T-cell (primary cell): ENCODE measurements at places on chromosomes 13 and 19. TPM values are rescaled to one million over a fixed set of nuclear protein-coding genes. Genes with fewer than 3 reads are reported as not detected.
A peak's percentile ranks its signal among the peaks of the same experiment; 100 is the strongest.

GRCh38 chr19:32349724-32350470 is 4.5 kb downstream of the ZNF507 start:
- DNase-seq = no peak
- peaks cover 15% of the 10 kb centered on the region for H3K36me3 ChIP-seq
- no peak overlapping the region for H3K27ac ChIP-seq
- H3K4me3 ChIP-seq = no peak overlapping the region
- H3K27me3 ChIP-seq = no peaks in the 10 kb centered on the region
- peaks cover 6% of the 10 kb centered on the region for H3K4me1 ChIP-seq

GRCh38 chr13:72638059-72638815 is 89.2 kb downstream of the MZT1 start:
- DNase-seq = no peak
- no peak overlapping the region for H3K4me3 ChIP-seq
- H3K27me3 ChIP-seq = no peaks in the 10 kb centered on the region
- H3K4me1 ChIP-seq = no peaks in the 10 kb centered on the region

DNA sequence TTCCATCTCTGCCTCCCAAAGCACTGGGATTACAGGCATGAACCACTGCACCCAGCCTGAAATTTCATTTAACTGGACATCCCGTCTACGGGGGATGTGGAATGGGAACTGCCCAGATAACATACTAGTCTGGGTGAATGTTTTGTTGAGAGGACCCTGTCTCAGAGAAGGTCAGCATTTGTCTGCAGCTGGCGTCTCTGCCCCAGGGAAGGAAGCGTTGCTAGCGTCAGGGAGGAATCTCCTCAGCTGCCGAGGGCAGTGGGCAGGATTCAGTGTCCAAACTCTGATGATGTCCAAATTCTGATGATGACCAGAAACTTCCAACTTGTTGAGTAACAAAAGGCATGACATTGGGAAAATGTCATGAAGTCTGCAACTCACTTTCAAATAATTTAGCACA is 3.1 kb downstream of the NXNL1 start:
- H3K4me1 ChIP-seq = no peaks in the 10 kb centered on the region
- no peak for DNase-seq
- H3K36me3 ChIP-seq = no peaks in the 10 kb centered on the region

DNA sequence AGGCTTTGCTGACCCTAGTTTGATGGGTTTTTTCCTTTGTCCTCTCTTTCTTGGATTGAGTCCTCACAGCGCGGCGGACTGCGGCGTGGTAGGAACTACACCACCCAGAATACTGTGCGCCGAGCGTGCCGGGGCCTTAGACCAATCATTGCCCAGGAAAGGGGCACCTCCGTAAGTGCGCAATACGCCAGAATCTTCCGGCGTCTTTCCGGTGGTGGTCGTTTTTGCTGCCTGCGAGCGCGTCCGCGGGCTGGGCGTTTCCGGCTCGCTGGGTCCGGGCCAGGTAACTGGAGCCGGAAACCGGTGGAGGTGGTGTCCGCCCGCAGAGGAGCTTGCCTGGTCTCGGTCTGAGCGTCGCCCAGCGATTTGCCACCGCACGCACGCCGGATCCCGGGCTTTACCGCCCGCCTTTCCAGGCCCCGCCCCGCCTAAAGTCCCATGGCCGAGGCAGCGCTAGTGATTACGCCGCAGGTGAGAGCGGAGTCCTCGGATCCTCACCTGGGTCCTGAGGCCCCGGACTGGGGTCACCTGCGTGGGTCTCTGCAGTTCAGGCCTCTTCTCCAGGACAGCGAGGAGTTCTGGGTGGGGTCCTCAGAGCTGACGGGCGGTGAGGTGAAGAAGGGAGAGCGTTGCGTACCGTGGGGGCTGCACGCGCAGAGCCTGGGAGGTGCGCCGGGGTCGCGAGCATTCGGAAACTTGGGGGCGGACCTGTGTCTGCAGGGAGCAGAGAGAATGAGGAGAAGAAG is at the start of gene ZNF549:
Gene ZNF549 (plus strand): TSS at position 221 of the 746 bp plus-strand sequence. CDS start 218 bp downstream, at position 439.
- peak within 1 kb of the TSS; percentile 80 for H3K27ac ChIP-seq
- H3K36me3 ChIP-seq = peaks cover 4% of the 10 kb centered on the region
- H3K4me1 ChIP-seq = peaks cover 19% of the 10 kb centered on the region
- H3K27me3 ChIP-seq = peaks cover 2% of the 10 kb centered on the region
- peak within 1 kb of the TSS; percentile 84 for H3K4me3 ChIP-seq

The TMEM150B gene
- total RNA-seq = not detected

GRCh38 chr19:30670011-30670329 is 297.8 kb downstream of the ZNF536 start:
- peaks cover 3% of the 10 kb centered on the region for H3K4me1 ChIP-seq
- H3K36me3 ChIP-seq = no peaks in the 10 kb centered on the region

The C1QTNF9 gene
- 0.23 TPM for total RNA-seq

- no peak overlapping the region for H3K4me3 ChIP-seq
- no peak for DNase-seq
- no peak overlapping the region for H3K27ac ChIP-seq
These were observed 37.7 kb downstream of the GPR42 start for GRCh38 chr19:35408284-35409171.

DNA sequence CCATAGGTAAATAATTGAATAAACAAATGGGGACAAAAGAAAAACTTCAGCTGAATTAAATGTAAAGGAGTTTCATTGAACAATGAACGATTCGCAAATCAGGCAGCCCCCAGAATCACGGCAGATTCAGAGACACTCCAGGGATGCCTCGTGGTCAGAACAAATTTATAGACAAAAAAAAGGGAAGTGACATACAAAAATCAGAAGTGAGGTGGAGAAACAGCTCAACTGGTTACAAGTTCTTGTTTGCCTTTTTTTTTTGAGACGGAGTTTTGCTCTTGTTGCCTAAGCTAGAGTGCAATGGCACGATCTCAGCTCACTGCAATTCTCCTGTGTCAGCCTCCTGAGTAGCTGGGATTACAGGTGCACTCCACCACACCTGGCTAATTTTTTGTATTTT is 5.7 kb downstream of the ZNF566 start:
- H3K27me3 ChIP-seq = no peaks in the 10 kb centered on the region
- DNase-seq = no peak
- H3K27ac ChIP-seq = no peak overlapping the region
- H3K36me3 ChIP-seq = no peaks in the 10 kb centered on the region

- DNase-seq = no peak
- H3K36me3 ChIP-seq = no peaks in the 10 kb centered on the region
- H3K27ac ChIP-seq = no peak overlapping the region
- no peak overlapping the region for H3K4me3 ChIP-seq
- H3K27me3 ChIP-seq = peaks cover 12% of the 10 kb centered on the region
- no peaks in the 10 kb centered on the region for H3K4me1 ChIP-seq
These were observed 4.8 kb upstream of the SERP2 start for GRCh38 chr13:44368599-44369368.

DNA sequence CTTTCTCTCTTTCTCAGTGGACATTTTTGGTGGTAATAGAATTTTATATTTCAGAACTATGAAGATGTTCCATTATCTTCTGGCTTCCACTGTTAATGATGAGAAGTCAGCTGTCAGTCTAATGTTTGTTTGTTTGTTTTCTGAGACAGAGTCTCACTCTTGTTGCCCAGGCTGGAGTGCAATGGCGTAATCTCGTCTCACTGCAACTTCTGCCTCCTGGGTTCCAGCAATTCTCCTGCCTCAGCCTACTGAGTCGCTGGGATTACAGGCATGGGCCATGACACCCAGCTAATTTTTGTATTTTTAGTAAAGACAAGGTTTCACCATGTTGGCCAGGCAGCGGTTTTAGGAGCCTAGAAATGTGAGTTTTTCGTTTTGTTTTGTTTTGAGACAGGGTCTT is 4.7 kb downstream of the ZNF317 start:
- peaks cover 15% of the 10 kb centered on the region for H3K4me1 ChIP-seq
- DNase-seq = no peak
- H3K36me3 ChIP-seq = peaks cover 11% of the 10 kb centered on the region
- H3K27me3 ChIP-seq = no peaks in the 10 kb centered on the region
- H3K27ac ChIP-seq = no peak overlapping the region

GRCh38 chr19:17873786-17874757 is 2.3 kb downstream of the SLC5A5 start:
- H3K36me3 ChIP-seq = no peaks in the 10 kb centered on the region
- no peak overlapping the region for H3K27ac ChIP-seq
- peaks cover 37% of the 10 kb centered on the region for H3K27me3 ChIP-seq
- peak; percentile 48 for DNase-seq
- H3K4me3 ChIP-seq = peak overlapping the region; percentile 59

DNA sequence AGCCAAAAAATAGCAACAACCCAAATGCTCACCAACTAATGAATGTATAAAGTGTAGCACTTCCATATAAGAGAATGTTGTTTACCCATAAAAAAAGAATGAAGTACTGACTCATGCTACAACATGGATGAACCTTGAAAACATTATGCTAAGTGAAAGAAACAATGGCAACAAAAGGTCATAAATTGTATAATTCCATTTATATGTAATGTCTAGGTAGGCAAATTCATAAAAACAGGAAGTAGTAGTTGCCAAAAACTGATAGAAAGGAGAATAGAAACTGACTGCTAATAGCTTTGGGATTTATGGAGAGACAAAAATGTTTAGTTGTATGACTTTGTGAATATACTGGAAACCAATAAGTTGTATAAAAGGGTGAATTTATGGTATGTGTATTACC is 21.6 kb downstream of the MYCBP2 start:
- peaks cover 39% of the 10 kb centered on the region for H3K4me1 ChIP-seq
- DNase-seq = no peak
- H3K27me3 ChIP-seq = no peaks in the 10 kb centered on the region
- H3K36me3 ChIP-seq = no peaks in the 10 kb centered on the region
- H3K4me3 ChIP-seq = no peak overlapping the region

DNA sequence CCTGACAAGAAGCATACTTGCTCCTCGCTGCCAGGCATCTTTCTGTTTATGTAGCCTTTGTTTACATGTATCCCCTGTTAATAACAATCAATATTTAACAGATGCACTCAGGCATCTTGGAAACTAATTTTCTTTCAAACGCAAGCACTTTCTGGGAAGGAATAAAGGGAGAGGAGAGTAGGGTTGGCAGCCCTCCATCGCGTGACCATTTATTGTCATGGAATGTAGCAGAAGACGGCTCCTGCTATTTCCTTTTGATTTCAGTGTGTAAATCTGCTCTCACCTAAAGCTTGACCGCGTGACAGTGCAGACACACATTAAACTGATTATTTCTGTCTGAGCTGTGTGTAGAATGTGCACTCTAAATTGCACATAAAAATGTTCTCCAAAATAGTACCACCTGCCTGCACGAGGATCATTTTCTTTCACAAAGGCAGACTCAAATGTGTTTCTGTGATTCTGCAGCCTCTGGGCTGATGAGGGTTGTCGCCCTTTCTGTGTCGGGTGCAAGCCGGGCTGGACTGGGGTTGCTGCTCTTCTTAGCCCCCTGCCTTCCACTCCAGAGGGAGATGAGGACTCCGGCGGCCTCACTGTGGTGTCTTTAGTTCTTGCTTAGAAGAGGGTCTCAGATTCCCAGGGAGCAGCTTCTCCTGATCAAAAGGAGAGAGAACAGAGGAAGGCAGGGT is 223.5 kb upstream of the MAB21L1 start:
- no peaks in the 10 kb centered on the region for H3K27me3 ChIP-seq
- no peak overlapping the region for H3K4me3 ChIP-seq
- H3K36me3 ChIP-seq = no peaks in the 10 kb centered on the region

GRCh38 chr13:95822303-95822702 is 145.4 kb downstream of the DNAJC3 start:
- H3K27ac ChIP-seq = no peak overlapping the region
- H3K36me3 ChIP-seq = no peaks in the 10 kb centered on the region
- peaks cover 5% of the 10 kb centered on the region for H3K27me3 ChIP-seq
- H3K4me3 ChIP-seq = no peak overlapping the region

The ERICH6B gene
- not detected for total RNA-seq

GRCh38 chr13:113672002-113672651 is 5.1 kb downstream of the GRK1 start:
- no peaks in the 10 kb centered on the region for H3K4me1 ChIP-seq
- H3K27me3 ChIP-seq = no peaks in the 10 kb centered on the region
- H3K27ac ChIP-seq = no peak overlapping the region

DNA sequence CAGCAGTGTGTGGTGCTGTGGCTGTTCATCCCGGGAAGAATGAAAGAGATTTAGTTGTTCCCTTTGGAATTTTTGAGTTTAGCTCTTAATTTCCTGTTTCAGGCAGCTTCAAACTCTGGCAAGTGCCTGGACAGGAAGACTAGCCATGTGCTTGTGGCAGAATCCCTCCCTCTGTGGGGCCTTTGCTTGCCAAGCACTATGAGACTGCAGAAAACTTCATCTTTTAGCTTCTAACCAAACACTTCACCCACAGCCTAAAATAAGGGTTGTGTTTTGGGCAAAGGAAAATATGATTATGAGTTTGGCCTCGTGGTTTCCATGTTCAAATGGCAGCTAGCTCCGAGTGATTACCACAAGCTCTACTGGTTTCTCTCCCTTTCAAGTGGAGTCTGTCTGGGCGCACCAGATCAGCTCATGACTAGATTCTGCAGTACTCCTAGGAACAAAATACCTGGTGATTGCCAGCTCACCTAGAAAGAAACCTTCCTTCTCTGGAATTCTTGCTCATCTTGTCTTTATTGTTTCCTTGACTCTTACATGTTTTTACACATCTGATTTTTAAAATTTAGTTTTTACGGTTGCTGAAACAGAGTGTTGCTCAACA is 707.5 kb downstream of the SLITRK6 start:
- no peaks in the 10 kb centered on the region for H3K36me3 ChIP-seq
- H3K4me3 ChIP-seq = no peak overlapping the region
- H3K27ac ChIP-seq = no peak overlapping the region
- H3K27me3 ChIP-seq = no peaks in the 10 kb centered on the region

The FFAR1 gene
- 0.35 TPM for total RNA-seq

DNA sequence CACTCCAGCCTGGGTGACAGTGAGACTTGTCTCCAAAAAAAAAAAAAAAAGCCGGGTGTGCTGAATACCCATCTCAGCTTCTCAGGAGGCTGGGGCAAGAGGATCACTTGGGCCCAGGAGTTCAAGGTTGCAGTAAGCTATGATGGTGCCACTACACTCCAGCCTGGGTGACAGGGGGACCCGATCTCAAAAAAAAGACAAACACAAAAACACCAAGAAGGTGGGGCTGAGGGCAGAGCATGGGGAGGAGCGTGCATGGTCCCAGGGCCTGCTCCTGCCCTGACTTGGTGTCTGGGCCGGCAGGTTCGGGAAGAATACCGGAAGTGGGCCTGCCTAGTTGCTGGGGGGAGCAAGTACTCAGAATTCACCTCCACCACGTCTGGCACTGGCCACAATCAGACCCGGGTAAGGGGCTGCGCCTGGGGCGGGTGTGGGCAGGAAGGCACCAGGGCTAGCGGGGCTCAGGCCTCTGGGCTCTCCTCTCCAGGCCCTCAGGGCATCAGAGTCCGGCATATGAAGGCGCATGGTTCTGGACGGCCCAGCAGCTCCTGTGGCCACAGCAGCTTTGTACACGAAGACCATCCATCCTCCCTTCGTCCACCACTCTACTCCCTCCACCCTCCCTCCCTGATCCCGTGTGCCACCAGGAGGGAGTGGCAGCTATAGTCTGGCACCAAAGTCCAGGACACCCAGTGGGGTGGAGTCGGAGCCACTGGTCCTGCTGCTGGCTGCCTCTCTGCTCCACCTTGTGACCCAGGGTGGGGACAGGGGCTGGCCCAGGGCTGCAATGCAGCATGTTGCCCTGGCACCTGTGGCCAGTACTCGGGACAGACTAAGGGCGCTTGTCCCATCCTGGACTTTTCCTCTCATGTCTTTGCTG is 11.3 kb downstream of the DDX39A start:
- DNase-seq = no peak
- no peaks in the 10 kb centered on the region for H3K27me3 ChIP-seq
- no peak overlapping the region for H3K4me3 ChIP-seq
- H3K4me1 ChIP-seq = no peaks in the 10 kb centered on the region
- peaks cover 96% of the 10 kb centered on the region for H3K36me3 ChIP-seq
- H3K27ac ChIP-seq = no peak overlapping the region
